NCI-H2081 (cell line): ENCODE measurements at places on chromosomes 7 and 10.

DNA sequence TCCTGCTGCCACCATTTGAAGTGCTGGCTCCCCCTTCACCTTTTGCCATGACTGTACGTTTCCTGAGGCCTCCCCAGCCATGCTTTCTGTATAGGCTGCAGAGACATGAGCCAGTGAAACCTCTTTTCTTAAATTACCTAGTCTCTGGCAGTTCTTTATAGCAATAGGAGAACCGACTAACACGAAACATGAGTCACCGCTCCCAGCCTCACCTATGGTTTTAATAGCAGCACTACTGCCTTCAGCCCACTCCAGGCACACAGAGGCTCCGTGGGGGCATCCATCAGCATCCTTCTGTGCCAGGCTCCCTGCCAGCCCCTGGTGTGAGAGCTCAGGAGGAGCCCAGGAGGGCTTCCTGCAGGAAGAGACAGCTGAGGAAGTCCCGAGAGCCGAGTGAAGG lies 5.5 kb upstream of the ZNF316 start:
- no peak for DNase-seq

- DNase-seq, result no peak
Observed at GRCh38 chr10:13717936-13718772, 131.4 kb downstream of the PRPF18 start.

- DNase-seq, result peak; percentile 5
Observed at GRCh38 chr7:82704121-82704520, 260.5 kb upstream of the CACNA2D1 start.

DNA sequence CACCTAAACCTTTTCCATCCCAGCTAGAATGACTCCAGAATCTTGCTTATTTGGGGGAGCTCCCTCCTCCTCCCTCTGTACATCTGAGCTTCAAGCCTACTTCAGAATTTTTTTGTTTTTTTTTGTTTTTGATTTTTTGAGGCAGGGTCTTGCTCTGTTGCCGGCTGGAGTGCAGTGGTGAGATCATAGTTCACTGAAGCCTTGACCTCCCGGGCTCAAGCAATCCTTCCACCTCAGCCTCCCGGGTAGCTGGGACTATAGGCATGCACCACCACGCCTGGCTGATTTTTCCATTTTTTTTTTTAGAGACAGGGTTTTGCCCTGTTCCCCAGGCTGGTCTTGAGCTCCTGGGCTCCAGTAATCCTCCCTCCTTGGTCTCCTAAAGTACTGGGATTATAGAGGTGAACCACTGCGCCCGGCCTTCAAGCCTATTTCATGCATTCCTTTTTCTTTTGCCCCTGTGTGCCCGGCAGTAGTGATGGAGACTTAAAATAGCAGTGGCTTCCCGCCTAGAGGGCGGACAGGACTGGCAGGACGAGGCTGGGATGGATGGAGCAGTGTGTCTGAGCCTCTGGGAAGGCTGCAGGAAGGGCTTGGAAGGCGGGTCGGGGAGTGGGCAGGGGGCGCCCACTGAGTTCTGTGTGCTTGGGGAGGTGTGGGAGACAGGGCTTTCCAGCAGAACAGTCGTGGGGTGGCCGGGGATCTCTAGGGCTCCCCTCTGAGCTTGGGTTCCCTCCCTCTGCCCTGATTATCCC lies 8.8 kb downstream of the CUX1 start:
- DNase-seq, result no peak
